ENCODE measurements at places on chromosomes 2 and 18.

DNA sequence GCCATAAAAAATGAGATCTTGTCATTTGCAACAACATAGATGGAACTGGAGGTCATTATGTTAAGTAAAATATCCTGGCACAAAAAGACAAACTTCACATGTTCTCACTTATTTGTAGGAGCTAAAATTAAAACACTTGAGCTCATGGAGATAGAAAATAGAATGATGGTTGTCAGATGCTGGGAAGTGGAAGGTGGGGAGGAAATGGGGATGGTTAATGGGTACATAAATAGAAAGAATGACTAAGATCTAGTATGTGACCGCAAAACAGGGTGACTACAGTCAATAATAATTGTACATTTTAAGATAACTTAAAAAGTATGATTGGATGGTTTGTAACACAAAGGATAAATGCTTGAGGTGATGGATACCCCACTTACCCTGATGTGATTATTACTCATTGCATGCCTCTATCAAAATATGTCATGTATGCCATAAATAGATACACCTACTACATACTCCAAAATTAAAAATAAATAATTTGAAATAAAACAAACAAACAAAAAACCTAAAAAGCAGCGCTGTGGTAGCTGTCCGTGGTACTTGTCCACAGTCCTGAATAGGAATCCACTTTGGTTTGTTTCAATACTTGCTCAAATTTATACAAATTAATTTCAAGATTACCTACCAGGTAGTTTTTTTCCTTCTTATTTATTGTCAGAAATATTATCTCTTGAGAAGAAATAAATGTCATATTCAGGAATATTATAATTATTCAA lies 224.5 kb downstream of the DLGAP1 start:
- no peak for DNase-seq

- no peak for DNase-seq
Measured at GRCh38 chr2:127176371-127177311, 43.5 kb downstream of the CYP27C1 start.

GRCh38 chr2:16320716-16321115 lies 344.9 kb downstream of the CYRIA start:
- no peak for DNase-seq

- peak; percentile 24 for DNase-seq
Measured at GRCh38 chr2:100730290-100730868, 89.6 kb upstream of the NPAS2 start.

GRCh38 chr2:240791221-240791800 lies 28.7 kb downstream of the KIF1A start:
- no peak for DNase-seq

GRCh38 chr2:45013229-45014015 lies 4.2 kb upstream of the SIX2 start:
- DNase-seq, result no peak

- DNase-seq, result no peak
Measured at GRCh38 chr2:140234116-140234515, 1453.9 kb upstream of the NXPH2 start.

DNA sequence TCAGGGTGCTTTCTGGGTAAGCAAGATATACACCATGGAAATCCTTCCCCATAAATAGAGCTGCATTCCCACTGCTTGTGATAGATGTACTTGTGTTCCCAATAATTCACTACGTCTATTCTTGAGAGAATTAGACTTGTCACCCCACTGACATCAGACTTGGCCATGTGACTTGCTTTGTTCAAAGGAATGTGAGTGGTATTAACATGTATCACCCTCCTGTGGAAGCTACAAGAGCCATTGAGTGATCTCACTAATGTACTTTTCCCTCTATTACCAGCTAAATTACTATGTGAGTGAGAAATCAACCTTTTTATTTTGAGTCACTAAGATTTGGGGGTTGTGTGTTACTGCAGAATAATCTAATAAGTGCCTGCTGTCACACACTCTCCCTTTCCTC lies 176.0 kb downstream of the CCDC178 start:
- DNase-seq, result no peak

DNA sequence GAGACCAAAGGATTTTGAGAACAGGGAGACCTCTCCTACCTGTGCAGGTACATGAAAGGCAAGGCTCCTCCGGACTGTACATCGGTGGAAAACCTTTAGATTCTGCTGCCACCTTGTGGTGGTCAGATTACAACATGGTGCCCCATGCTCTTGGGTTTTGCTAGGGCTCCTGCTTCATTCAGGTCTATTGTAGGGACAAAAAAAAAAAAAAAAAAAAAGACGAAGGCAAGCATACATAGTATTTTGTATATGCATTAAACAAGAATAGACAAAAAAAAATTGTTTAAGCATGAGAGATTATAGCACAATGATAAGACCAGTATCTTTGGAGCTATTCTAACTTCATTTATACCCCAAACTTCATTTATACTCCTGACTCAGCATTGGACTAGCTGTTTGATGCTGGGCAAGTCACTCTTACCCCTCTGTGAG lies 27.4 kb upstream of the SPR start:
- no peak for DNase-seq

DNA sequence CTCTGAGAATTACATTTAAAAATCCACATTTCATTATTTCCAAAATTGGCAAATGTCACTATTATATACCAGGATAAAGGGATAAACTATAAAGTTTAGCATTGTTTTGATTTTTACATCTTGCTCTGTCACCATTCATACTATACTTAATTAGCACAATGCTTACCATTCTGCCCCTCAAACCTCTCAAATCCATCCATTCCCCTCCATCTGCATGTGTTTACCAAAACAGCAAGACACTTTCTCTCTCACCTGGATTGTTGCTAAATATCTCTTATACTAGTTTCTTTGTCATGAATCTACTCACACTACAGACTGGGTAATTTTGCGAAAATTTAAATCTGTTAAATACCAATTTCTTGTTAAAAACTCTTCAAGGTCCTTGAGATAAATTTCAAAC lies 496.1 kb downstream of the NR4A2 start:
- DNase-seq, result no peak

DNA sequence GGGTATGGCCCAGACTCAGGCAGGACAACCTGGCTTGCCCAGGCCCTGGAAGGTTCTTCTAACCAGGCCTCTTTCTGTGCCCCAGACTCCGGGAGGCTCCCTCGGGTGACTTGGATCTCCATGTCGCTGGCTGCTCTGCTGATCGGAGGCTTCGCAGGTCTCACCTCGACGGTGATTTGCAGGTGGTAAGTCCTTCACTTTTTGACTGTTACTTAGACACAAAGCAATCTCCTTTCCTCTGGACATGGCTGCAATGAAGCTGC lies 103.5 kb downstream of the TPO start:
- DNase-seq, result no peak

GRCh38 chr2:143803936-143804335 lies 674.7 kb downstream of the ARHGAP15 start:
- DNase-seq, result no peak

DNA sequence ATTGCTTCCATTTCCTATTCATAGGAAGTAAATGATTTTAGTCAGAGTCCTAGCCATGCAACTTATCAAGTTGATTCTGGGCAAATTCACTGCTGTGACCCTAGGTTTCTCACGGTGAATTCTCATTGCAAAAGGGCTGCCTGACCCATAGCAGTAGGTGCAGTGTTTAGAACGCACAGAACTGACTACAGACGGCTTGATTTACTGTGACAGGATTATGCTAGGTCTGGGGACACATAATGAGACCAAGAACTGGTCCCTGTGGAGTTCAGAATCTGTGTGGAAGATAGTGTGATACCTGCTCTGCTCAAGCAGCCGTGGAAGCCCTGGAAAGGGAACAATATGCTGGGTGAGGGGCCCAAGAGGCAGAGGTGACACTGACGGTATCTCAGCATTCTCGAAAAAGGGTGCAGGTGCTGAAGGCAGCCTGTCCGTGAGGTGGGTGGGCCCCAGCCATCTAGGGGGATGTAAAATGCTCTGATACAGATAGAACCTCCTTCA lies 46.4 kb downstream of the ABCG8 start:
- DNase-seq, result no peak

- no peak for DNase-seq
Measured at GRCh38 chr18:34083910-34084535, 140.7 kb downstream of the NOL4 start.

DNA sequence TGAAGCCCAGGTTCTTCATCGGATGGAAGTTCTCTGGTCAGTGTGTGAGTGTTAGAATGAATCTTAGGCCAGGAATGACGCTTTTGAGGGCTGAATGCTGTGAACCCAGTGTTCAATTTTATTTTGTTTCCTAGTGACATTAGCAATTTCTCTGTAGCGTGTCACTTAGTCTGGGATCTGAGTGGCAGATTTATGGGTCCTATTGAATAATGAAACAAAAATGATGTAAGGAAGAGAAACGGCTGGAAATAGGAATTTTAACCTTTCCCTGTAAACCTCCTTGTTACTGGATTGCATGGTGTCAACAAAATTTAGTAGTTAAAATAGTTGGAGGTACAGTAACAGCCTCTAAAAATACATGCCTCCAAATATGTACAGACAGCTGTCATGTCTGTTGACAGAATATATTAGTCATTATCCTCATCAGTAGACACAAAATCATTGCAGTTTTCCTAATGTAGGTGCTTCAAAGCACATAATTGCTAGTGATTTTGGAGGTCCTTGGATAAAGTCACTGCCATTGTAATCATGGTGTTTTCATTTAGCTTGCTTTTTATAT lies 223.8 kb upstream of the SPRED2 start:
- no peak for DNase-seq

DNA sequence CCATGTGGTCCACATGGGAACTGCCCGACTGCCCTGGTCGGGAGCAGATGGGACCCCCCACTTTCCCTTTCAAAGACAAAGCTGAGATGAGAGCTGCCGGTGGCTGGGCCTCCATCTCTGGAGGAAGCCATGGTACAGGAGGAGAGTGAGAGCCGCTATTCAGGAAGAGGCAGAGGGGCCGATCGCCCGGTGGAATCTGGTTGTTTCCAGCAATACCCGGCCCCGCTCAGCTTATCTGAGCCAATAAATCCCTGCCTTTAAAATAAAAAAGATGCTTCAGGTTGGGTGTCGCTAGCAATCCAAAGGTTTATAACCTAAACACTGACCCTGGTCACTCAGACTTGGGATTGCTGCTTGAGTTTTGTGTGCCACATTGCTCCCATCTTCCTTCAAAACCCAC lies 15.2 kb upstream of the B3GNT7 start:
- no peak for DNase-seq

GRCh38 chr18:21739604-21740537 lies 721 bp upstream of the MIB1 start:
- DNase-seq, result no peak

- DNase-seq, result no peak
Measured at GRCh38 chr2:190216829-190217228, 102.8 kb downstream of the HIBCH start.

DNA sequence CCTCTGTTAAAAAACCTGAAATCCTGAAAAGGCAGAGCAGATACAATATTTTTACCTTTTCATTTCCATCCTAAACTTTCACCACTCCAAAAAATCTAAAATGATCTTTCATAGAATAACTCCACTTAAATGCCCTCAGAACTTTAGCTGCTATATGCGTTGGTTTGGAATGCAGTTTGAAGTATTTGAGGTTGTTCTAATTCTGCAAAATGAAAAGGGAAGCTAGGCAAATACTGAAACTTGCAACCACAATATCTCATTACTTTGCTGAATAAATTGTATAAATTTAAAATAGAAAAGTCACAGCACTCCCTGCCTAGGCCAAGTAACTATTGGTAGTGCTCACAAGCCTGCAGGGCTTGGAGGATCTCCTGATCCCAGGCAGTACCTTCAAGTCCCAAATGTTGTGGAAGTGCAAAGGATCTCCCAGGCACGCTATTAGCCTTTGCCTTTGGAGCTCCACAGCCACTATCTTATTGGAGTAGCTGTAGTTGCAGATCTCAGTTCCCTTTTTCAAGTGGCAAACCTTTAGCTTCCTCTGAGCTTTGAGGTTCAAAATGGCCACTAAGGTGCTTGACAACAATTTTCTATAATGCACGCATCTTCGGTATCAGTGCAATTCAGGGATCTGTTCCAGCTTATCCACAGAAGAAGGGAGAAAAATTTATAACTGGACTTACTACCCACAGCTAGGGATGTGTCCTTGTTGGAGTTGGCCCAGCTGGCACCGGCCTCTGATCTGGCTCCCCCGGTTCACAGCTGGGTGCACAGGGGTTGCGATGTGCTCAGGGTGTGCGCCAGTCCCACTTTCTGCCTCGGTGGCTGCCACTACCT lies 43.4 kb upstream of the ANKRD62 start:
- no peak for DNase-seq

GRCh38 chr2:144670080-144670479 lies 150.2 kb upstream of the ZEB2 start:
- DNase-seq, result no peak

DNA sequence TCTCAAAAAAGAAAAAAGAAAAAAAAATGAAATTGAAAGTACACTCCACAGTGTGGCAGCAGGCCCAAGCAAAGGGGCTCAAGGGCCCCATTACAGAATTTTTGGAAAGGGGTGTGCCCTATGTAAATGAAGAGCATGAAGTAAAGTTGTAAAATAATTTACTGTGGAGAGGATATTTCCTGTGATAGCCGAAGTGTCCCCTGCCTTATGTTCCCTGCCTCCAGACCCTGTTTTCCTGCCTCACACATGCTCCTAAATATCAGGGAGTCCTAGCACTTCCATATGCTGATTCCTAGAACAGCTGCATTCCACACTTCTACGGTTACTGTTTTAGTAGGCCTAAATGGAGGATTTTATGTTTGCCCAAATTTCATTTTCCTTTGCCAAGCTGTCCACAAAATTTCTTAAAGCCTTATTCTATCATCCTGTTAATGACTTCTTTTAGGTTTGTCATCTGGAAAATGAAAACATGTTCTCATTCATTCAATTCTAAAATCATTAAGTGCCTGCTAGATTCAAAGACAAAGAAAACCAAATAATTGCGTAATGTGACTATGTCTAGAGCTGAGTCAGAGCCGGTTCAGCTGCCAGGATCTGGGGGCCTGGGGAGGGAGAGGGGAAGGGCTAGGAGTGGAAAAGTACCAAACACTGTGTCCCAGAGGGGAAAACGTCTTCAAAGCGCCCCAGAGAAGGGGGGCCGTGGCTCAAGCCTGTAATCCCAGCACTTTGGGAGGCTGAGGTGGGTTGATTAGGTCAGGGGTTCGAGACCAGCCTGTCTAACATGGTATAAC lies 25.9 kb upstream of the IMPA2 start:
- DNase-seq, result peak; percentile 40

GRCh38 chr2:238784671-238785527 lies 63.0 kb upstream of the TWIST2 start:
- peak; percentile 79 for DNase-seq

GRCh38 chr18:77700051-77700450 lies 450.4 kb downstream of the GALR1 start:
- no peak for DNase-seq

- DNase-seq, result no peak
Measured at GRCh38 chr2:84865181-84865783, 15.6 kb downstream of the TRABD2A start.

GRCh38 chr2:238290091-238290509 lies 1.7 kb upstream of the PER2 start:
- DNase-seq, result no peak

DNA sequence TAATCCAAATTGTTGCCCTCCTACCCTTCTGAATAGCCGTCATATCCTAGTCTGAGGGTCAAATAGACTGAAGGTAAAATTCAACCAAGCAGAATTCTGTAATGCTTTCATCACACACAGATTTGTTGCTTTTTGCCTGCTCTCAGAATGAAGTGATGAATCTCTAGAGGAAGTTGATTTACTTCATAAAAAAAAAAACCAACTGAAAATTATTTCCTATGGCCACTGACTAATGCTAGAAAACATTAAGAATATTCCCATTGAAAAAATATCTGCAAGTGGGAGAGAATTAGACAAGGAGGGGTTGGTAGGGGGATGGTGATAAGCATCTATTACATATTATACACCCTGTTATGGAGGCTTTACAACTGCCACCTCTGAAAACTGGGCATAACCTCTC lies 2.3 kb upstream of the IL1RL2 start:
- DNase-seq, result no peak
